ENCODE measurements at places on chromosomes 12 and 14.
A peak's percentile ranks its signal among the peaks of the same experiment; 100 is the strongest.

DNA sequence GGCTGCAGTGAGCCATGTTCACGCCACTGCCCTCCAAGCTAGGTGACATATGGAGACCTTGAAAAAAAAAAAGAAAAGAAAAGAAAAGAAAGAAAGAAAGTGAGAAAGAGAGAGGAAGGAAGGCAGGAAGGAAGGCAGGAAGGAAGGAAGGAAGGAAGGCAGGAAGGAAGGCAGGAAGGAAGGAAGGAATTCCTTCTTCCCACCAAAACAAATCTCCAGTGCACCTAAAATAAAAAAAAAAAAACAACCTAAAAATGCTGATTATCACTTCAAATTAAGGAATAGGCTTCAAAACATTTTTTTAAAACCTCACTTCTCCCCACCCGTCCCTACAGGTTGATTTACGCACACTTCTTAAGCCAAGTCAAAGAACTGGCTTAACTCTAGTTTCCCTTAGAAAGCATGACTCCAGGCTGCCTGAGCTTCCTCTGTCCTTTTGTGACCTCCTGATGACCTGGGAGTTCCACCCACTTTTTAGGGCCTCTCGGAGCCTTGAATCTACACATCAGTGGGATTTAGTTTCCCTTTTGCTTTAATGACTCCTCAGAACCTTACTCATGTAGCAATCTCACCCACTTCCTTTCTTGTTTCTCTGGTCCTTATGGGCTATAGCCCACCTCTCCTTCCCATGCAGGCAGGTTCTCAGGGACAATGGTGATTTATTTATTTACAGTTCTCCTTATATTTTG is 18.6 kb downstream of the DUSP6 start:
- no peak for DNase-seq

DNA sequence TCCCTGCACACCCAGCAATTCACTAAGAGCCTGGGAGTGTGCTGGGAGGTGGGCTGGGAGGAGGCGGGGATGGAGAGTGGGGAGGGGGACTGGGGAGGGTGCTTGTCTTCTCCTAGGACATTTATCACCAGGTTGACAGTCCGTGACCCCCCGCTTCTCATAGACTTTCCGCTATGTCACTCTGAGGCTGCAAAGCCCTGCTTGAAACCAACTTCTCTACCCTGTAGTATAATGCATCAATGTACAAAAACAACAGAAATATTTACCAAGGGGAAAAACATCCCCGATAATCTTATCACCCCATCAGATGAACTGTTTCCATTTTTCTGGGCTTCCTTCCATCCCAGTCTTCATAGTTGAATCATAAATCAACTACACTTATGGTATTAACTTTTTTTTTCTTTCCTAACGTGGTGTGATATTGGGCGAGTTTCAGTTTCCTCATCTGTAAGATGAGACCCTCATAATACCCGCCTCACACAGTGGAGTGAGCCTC is 28.6 kb upstream of the BATF start:
- no peak for DNase-seq

GRCh38 chr12:116366824-116367223 is 89.3 kb upstream of the MED13L start:
- DNase-seq = no peak

DNA sequence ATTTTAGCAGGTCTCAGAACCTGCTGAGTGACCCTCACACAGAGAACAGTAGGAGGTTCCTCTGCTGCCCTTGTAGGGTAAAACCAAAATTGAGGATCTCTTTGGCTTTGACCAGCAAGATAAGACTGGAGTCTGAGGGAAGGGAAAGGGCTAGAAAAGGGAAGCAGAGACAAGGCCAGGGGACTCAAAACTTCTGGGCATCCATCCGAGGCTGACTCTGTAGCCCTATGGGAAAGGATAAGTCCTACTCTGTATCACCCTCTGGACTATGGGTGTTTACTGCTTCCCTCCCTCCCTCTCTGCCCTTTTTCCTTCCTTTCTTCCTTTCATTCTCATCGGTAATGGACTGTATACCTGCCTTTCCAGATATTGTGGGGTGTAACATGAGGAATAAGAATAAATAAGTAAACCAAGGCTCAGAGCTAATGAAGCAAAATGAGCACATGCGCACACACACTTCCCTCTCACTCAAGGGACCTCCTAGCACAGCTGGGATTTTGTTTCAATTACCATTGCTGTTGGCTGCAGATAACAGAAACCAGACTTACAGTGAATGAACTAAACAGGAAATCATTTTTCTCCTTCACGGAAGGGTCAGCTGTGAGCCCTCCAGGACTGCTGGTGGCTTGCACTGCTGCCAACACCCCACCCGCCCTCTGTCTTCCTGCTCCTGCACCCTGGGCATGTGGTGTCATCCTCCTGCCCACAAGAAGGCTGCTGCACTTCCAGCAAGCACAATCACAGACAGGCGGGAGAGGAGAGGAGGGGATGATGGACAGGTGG is 404.4 kb upstream of the CCDC196 start:
- DNase-seq = peak; percentile 4

DNA sequence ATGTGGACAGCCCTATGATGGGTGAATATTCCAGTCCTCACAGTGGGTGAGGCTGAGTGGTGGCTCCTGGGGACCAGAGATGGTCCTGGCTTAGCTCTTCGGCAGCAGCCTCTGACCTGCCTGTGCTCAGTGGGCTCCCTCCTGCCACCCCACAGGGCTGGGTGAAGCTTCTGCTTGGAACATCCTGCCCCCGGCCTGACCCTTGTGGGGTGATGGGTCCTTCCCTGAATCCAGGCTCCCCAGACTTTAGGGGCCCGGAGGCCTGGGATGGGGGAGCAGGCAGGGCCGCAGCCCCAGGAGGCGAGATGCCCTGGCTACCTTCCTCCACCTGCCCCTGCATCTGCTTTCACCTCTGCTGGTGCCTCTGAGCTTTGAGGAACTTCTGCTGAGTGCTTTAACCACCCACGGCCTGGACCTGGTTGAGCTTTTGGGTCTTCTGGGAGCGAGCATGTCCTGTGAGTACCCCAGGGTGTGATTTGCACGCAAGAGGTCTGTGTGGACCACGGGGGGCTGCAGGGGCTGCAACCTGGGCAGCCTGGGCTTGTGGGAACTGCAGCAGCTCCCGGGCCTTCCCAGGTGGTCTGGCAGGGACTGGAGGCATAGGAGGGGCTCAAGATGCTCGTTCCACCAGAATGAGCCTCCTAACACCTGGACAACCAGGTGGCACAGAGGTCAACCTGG is 159.5 kb downstream of the KIF26A start:
- no peak for DNase-seq

DNA sequence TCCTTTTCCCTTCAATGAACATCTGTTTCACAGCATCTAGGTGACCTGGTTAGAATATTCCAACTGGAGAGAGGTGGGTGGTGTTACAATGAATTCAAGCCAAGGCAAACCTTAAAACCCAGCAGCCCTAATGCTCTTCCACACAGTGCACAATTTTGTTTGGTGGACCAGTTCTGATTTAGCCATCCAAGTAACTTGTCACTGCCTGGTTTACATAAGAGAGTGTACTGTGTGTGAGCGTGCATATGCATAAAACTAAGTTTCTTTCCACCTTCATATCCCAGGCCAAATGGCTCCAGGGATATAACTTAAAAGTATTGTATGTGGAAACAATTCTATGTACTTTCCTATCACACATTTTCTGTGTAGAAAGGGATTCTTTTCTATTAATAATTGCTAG is 200.4 kb upstream of the FAR2 start:
- no peak for DNase-seq

All from fibroblast of mammary gland (primary cell).